Iris pigment epithelial cell (primary cell): ENCODE measurements at places on chromosomes 12 and 14.
A peak's percentile ranks its signal among the peaks of the same experiment; 100 is the strongest.

- no peak for DNase-seq
These were observed 442 bp downstream of the ERG28 start for GRCh38 chr14:75660238-75660629.

- DNase-seq, result peak; percentile 47
These were observed 400.9 kb downstream of the SNAPC1 start for GRCh38 chr14:62162998-62163589.

DNA sequence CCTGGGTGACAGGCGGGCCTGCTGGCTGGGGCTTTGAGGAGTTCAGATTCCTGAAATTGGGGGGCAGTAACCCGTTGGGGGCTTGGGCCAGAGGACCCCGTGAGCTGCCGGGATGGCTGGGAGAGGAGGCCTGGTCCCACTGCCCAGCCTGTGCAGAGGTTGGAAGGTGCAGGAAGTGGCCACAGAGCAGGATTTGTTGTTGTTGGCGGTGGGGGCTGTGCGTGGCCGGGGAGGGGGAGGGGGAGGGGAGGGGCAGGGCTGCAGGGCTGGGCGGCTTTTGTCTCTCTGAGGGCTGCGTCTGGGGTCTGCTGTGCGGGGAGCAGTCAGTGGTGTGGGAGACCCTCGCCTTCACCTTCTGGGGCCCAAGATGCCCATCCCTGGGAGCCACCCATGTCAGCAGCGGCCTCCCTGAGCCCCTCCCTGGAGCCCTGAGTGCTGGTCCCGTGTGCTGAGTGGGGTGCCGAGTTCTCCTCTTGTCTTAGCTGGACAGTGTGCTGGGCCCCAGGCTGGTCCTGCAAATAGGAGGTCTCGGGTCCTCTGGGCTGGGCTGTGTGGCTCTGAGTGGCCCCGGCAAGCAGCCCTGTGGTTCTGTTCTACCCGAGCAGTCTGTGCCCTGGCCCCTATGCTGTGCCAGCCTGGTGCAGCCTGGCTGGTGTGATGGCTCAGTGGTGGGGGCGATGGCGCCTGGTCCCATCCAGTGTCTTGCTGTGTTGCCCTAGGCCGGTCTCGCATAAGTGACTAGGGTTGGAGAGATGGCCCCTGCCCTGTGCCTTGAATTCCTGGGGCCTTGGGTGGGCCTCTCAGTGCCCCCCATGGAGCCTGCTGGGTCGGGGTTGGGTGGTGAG, 10.3 kb downstream of the KIF26A start:
- no peak for DNase-seq

DNA sequence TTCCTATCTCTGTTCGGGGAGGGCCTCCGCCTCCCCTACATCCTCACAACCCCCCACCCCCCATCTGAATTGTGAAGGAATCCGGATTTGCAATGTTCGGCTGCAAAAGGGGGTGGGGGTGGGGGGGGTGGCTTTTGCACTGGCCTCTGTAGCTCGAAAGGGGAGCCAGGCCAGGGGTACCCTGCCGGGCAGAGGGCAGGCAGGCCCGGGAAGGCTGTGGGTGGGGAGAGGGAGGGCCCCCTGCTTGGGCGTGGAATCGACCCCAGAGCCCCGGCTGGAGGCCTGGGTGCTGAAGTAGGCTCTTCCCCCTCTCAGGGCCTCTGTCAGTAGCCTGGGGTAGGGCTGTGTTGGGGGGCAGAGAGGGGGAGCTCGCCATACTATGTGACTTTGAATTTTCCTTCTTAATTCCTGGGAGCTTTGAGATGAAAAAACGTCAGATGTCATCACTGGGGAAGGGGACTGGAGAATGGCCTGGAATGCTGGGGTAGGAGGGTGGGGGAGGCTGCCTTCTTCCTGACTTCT, 1.1 kb downstream of the LRP1 start:
- DNase-seq, result no peak
